Activated CD4-positive, alpha-beta memory T cell treated with anti-CD3 and anti-CD28 coated beads, Interleukin-2, amount 10 ng/mL, durations not matched to agents 7 days and 5 days (primary cell): ENCODE measurements at places on chromosomes 13 and 19. TPM values are rescaled to one million over a fixed set of nuclear protein-coding genes. Genes with fewer than 3 reads are reported as not detected.

Gene SPACA4
- not detected for total RNA-seq

GRCh38 chr19:38547421-38547820 is 70.3 kb downstream of the MAP4K1 start:
- no peak overlapping the region for H3K4me3 ChIP-seq
- H3K27ac ChIP-seq, result no peak overlapping the region
- H3K4me1 ChIP-seq, result peaks cover 35% of the 10 kb centered on the region

Gene RGS9BP
- total RNA-seq, result 0.43 TPM

DNA sequence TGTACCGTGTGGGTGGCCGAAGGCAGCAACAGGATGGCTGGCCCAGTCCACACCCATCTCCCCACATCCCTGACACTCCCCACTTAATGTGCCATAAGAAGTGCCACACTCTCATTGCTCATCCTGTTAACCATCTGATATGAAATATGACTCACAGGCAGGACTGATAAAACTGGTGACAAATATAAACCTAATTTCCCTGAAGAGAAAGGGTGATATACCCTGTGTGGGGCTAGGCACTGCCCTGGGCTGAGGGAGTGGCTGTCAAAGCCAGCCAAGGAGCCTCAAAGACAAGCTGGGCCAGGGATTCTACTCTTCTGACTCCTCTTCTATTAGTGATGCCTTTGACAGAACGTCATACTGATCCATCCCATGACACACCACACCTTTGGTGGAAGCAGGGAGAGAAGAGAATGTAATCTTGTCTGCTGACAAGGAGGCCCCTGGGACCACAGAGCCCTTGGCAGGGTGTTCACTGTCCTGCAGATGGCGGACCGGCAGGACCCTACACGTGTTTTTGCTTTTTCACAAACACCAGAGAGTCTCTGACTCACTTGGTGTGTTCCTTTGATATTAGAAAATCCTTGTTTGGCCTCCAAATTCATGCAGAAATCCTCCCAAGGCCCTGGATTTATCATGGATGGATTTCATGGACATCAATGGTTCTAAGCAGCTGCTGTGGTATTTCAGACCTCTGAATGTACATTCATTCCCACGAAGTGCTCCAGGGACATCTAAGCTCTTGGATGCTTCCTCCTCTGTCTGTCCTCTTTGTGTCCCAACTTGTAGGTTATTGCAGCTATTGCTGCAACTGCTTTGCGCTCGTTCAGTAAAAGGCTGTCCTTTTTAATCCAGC is 98.0 kb upstream of the WASF3 start:
- H3K27me3 ChIP-seq, result peaks cover 9% of the 10 kb centered on the region
- no peaks in the 10 kb centered on the region for H3K4me1 ChIP-seq
- no peak overlapping the region for H3K4me3 ChIP-seq

DNA sequence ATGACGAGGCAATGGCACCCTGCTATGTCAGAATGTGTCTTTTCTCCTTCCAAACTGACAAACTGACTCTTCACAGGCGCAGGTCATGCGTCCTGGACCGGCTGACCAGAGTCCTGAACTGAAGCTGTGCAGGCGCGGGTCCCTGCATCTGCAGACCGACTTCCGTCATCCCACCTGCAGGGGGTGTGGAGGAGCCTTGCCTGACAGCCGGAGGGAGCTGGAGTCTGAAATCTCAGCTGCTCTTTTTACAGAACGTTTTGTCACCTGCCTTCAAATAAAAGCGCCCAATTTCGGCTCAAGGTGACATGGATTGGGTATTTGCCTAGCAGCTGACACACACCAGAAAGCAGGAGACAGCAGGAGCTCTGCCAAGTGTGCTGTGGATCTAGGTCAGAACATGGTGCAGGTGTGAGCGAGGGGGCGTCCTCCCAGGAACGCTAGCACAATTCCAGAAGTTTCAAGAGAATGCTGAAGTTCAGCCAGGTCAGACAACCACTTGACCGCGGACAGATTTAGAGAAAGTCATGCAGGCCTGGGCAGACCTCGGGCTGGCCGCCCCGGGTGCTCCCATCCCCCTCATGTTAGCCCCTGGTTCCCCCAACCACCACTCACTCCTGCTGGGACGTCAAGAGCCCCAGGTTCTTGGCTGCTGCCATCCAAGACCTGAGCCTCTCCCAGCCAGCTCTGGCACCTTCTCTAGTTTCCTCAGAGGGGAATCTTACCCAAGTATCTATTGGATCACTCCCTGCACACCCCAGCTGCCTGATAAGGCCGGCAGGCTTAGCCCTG is 32.8 kb downstream of the ELL start:
- no peak overlapping the region for H3K27ac ChIP-seq
- H3K4me1 ChIP-seq, result peaks cover 62% of the 10 kb centered on the region
- no peaks in the 10 kb centered on the region for H3K27me3 ChIP-seq
- H3K36me3 ChIP-seq, result no peaks in the 10 kb centered on the region
- no peak overlapping the region for H3K4me3 ChIP-seq
- DNase-seq, result no peak

GRCh38 chr19:12866416-12867119 is 14.7 kb downstream of the DNASE2 start:
- no peak overlapping the region for H3K27ac ChIP-seq
- H3K4me3 ChIP-seq, result no peak overlapping the region
- DNase-seq, result no peak

- H3K36me3 ChIP-seq, result peaks cover 4% of the 10 kb centered on the region
- peaks cover 69% of the 10 kb centered on the region for H3K4me1 ChIP-seq
- H3K4me3 ChIP-seq, result no peak overlapping the region
- H3K27me3 ChIP-seq, result peaks cover 3% of the 10 kb centered on the region
- no peak overlapping the region for H3K27ac ChIP-seq
- no peak for DNase-seq
These were observed 60.8 kb downstream of the AP1M1 start for GRCh38 chr19:16258440-16258903.

DNA sequence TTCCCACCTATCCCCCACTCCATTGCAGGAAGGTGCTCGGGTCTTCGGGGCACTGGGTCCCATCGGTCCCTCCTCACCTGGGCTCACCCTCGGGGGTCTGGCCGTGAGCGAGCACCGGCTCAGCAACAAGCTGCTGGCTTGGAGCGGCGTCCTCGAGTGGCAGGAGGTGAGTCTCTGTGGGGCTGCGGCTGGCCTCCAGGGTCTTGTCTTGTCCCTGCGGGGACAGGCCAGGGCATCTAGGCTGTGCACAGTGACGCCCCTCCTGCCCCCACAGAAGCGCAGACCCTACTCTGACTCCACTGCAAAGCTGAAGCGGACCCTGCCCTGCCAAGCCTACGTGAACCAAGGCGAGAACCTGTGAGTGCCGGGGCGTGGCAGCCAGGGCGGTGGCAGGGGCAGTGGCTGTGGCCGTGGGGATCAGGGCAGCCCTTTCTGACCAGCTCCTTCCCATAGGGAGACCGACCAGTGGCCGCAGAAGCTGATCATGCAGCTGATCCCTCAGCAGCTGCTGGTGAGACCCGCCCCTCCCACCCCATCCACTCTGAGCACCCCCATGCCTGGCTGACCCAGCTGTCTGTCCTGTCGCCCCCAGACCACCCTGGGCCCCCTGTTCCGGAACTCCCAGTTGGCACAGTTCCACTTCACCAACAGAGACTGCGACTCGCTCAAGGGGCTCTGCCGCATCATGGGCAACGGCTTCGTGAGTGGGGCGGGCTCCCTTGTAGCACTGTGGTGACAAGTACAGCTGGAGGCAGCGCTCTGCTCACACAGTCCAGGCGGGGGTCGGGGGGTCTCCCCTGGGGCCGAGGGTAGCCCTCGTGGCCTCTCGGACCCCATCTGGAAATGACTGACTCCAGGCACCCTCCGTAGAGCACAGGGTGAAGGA is 3.7 kb downstream of the PTOV1 start:
- peaks cover 10% of the 10 kb centered on the region for H3K36me3 ChIP-seq
- H3K4me1 ChIP-seq, result peaks cover 23% of the 10 kb centered on the region
- DNase-seq, result no peak
- peaks cover 9% of the 10 kb centered on the region for H3K27me3 ChIP-seq
- H3K27ac ChIP-seq, result no peak overlapping the region

DNA sequence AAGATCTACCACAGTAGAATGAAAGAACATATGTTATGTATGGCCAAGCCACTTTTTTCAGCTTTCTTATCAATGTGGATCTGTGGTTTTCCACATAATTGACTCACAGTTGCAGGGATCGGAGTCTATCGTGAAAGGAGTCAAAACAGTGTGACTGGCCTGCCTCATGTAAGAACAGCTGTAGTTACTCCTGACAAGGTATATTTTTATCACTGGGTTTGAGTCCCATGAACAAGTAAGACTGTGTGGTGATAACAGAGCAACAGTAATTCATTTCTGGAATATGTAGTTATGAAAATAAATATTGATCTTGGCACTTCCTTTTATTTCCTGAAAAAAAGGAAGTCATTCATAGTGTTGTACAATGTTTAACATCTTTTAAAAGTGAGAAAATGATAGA is 416.6 kb downstream of the KLF12 start:
- DNase-seq, result no peak
- H3K4me1 ChIP-seq, result peaks cover 53% of the 10 kb centered on the region
- peaks cover 29% of the 10 kb centered on the region for H3K36me3 ChIP-seq
- H3K27me3 ChIP-seq, result peaks cover 4% of the 10 kb centered on the region

- no peaks in the 10 kb centered on the region for H3K36me3 ChIP-seq
- H3K4me3 ChIP-seq, result no peak overlapping the region
- peaks cover 2% of the 10 kb centered on the region for H3K4me1 ChIP-seq
- no peak for DNase-seq
- no peak overlapping the region for H3K27ac ChIP-seq
These were observed 41.1 kb downstream of the SPTBN4 start for GRCh38 chr19:40507892-40508291.
